ENCODE measurements at places on chromosomes 16 and 17.

- DNase-seq = no peak
Measured at GRCh38 chr17:13596241-13596923, 5.3 kb downstream of the HS3ST3A1 start.

- no peak for DNase-seq
Measured at GRCh38 chr17:48202959-48203358, 95.4 kb downstream of the SNX11 start.

DNA sequence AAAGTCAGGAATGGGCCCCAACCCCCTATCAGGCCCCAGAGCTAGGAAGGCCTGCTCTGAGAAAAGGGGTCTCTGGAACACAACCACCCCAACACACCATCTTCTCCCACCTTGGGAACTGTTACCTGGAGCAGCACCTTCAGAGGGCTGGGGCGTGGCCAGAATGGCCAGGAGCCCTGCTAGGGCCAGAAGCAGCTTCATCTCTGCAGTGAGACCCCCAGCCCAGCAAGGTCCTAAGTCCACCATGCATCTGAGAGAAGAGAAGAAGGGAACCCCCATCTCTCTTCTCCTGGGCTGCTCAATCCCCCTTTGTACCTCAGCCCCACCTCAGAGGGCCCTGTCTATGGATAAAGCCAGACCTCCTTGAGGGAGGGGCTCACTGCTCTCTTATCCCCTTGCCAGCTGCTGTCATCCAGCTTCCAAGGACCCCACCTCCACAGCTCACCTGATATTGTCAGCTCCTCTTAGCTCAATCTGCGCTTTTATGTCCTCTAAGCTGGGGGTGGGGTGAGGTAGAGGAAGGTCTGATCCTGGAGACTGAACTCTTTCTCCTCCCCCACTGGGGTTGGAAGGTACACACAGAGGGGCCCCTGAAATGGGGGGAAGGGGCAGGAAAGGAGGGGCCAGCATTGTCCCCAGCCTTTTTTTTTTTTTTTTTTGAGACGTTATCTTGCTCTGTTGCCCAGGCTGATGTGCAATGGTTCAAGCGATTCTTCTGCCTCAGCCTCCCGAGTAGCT is at the start of gene MPO:
MPO (minus strand) TSS at position 456 of the 738 bp plus-strand sequence; CDS start at position 279, 177 bp downstream.
- DNase-seq = no peak

- no peak for DNase-seq
Measured at GRCh38 chr17:81334391-81334901, 39.3 kb upstream of the SLC38A10 start.

DNA sequence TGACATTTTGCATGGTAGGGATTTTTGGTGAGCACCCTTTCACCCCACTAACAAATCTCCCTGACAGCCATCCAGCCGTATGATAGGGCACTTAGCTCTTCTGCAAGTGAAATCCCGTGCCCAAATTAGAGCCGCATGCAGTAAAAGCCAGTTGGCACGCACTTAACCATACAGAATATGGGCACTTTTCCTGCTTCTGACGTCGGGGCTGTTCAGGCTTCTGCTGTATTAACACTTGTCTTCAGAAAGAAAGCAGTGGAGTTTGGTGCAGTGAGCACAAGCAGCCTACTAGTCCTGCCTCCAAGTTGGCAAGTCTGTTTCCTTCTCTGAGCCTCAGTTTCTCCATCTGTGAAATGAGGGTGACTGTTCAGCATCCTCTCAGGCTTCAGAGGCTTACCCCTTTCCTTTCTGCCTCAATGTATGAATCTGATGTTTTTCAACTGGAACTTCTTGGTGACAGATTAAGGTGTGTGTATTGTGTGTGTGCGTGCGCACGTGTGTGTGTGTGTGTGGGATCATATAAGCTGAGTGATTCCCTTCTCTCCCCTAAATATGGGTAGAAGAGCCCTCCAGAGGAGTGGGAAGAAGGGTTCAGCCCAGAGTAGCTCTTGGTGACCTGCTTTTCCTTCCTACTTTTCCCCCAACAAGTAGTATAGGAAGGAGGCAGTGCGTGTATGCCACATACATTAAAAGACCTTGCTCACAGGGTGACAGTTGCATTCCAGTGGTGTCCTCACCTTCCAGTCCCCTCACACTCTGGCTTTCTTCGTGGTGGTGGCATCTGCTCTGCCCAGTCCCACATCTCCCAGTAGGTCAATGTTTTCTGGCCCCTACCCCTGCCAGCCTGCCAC is 19.0 kb downstream of the IGF2BP1 start:
- DNase-seq = no peak

GRCh38 chr16:67828651-67829050 is 13.5 kb upstream of the THAP11 start:
- no peak for DNase-seq

DNA sequence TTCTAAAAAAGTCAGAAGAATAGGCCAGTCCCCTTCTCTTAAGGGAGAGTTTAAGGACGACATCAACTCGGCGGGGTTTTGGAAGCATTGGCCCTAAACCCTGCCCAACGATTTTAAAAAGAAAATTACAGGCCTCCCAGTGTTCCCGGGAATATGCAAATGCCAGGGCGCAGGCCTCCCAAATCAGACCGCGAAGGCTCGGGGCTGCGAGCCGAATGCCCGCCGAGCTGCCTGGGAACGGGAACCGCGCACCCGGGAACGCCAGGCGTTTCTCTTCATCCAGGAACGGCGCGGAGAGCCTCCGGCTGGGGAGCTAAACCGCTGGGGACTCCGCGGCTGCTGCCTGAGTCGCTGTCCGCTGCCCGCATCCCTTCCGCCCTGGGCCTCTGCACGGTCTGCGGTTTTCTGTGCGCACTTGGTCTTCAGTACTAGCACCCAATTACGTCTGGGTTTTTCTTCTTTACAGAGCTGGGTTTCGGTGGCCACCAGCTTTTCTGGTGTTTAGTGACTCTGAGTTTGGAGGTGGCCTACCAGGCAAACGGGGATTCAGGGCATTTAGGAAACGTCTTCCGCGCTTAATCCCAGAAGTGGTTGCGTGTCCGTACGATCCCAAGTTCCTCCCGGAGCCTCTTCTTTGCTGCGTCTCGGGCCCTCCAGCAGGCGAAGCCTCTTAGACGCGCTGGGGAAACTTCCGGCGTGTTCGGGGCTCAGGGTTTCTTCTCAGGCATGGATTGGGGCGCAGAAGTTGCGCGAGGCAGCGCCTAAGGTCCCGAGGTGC is 5.7 kb downstream of the IRX5 start:
- no peak for DNase-seq

DNA sequence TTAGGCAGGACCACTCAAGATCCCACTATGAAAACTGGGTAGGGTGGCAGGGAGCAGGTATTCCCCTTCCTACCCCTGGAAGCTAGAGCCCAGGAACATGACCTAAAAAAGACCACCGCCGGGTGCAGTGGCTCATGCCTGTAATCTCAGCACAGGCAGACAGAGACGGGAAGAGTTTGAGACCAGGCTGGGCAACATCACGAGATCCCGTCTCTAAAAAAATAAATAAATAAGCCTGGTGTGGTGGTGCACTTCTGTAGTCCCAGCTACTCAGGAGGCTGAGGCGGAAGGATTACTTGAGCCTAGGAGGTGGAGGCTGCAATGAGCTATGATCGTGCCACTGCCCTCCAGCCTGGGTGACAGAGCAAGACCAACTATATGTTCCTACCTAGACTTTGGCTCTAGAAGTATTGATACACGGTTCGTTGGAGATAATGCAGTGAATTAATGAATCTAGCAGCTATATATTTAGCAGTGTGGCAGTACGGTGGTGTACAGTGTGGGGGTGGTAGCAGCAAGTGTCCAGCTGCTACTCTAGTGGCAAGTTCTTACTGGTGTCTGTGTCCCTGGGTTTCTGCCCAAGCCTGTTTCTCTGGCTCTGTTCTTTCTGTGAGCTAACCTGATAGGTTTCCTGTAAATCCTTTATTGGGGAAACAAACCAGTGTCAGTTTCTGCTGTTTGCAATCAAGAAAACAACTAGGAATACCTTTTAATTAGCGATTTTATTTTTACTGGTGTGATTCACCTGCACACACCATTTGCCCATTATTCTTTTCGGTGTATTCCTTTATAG is 3.3 kb upstream of the USP31 start:
- DNase-seq = no peak

DNA sequence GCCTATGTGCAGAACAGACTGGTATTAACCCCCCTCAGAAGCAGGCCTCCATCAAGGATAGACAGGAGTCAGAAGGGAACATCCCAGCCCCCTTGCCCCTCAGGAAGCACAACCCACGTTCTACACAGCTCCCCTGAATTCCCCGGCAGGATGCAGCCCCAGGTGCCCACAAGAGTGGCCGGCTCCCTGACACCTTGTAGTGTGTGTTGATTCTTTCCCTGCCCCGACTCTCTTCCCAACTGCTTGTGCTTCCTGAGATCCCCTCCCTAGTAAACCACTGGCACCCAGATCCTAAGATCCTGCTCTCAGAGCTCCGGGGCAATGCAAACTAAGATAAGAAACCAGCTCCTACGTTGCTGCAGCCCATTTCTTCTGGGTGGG is 34.8 kb upstream of the LITAF start:
- DNase-seq = no peak

GRCh38 chr16:77330332-77331042 is 104.3 kb downstream of the ADAMTS18 start:
- no peak for DNase-seq

DNA sequence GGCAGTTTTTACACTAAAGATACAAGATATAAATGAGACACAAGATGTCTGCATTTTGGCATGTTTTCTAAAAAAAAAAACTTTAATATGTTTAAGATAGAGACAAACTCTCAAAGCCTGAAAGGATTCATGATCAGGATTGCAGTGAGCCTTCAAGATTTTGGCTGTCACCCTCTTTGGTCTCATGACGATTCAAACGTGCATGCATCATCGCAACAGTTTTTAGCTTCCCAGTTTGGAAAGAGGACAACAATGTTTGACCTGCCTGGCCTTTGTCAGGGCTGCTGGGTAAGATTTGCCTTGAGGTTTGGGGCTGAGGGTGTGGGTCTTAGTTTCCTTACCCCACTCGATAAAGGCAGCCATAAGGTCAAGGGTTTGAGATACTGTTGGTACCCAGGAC is 134.1 kb downstream of the RGS9 start:
- no peak for DNase-seq

DNA sequence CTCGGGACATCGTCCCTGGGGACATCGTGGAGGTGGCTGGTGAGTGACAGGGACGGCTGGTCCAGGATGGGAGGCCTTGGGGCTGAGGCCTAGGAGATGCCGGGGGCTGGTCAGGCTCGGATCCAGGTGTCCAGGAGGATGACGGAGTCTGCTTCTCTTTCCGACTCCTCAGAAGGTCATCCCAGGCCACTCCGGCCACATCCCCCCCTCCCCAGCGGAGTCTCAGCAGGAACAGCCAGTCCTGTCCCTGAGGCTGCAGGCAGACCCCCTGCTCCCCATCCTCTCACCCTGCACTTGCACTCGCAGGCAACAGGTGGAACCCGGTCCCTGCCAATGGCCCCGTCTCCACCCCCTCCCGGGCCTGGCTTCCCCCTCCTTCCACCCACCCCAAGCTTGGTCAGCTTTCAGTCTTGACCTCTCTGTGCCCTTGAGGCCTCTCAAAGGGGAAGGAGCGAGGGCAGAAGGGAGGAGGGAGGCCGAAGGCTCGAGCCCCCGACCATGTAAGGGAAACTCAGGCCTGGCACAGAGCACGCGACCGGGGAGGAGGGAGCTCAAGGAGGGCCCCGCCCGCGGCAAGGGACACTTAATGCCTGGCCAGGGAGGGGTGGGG is 4.4 kb downstream of the ATP2A1 start:
- no peak for DNase-seq

DNA sequence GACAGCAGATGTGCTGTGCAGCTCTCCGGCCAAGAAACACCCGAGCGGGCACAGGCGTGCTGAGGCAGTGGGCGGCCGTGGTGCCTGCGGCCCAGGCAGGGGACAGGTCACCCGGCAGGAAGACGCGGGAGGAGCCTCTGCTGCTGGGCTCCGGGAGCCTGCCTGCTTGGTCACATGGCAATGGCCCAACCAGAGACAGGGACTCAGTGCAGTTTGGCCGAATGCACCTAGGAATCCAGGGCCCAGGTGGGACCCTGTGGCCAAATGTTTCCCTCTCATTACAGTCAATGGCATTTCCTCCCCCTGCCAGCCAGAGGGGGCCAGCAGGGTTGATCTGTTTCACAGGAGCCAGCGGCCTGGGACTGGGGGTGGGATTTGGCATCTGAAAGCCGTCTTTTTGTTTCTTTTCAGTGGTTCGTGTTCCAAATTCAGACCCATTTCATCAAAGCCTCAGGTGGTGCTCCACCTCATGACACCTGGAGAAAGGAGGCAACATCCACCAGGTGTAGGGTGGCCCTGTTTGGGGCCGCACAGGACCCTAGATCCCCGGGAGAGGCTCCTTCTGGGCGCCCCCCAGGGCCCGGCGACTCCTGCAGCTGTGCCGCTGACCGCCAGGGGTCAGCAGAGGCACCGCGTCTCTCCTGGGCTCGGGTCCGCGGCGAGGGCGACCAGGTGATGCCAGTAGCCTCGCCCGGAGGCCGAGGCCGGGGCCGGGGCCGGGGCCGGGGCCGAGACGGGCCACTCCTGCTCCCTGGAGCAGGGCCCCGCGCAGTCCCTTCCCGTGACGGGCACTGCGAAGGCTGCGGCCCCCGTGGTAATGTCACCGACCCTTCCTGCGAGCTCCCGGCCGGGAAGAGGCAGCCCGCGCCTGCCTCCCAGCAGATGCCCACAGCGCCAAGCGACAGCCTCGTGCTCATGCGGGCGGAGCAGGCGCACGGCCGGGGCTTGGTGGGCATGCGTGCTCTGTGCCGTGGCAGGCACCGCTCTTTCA is 118.5 kb downstream of the C16orf78 start:
- DNase-seq = no peak

DNA sequence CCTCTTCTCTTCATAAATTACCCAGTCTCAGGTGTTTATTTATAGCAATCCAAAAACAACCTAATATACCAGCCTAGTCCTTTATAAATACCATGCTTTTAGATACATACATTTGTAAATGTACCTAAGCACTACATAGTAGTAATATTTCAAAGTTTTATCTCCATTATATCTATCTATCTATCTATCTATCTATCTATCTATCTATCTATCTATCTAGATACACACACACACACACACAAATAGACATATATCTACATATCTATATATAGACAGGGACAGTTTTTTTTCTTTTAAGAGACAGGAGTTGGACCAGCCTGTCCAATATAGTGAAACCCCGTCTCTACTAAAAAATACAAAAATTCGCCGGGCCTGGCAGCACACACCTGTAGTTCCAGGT is 5.8 kb downstream of the CEP20 start:
- DNase-seq = no peak

DNA sequence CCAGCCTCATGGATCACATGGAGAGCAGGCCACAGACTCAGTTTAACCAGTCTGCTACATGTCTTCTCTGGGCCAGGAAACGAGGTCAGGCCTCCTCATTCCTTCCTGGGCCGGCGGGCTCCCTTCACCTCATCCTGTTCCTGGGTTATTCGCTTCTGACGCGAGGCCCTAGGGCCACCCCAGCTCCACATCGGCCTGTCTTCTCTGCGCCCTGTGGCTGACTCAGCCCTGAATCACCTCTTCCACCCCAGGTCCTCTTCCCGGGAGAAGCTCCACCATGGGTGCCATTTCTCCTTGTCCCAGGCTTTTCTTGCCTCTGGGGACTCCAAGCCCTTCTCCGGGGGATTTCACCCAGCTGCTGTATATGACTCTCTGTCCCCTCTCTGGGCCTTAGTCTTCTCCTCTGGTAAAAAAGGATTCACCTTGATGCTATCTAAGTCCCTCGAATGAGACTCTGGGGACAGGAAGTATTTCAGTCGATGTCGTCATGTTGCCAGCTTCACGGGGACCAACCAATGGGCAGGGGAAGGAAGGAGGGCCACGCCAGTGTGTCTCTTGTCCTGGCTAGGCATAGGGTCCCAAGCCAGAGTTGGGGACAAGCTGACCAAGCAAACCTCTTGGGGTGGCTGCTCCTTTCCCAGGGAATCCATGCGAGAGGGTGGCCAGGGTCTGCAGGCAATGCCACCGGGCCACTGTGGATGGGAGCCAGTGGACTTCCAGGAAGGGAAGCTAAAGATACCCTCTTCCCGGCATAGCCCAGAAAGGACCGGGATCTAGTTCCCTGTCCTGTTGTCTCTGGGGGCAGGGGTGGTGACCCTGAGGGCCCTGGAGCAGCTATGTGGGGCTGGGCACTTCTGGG is 58.7 kb downstream of the SOCS3 start:
- DNase-seq = no peak

Measured in CD4-positive, alpha-beta T cell treated with Interleukin-4 for 4 hours (primary cell).